Suprapubic skin (tissue), 4 donors: ENCODE measurements at places on chromosomes 11 and 22. TPM values are rescaled to one million over a fixed set of nuclear protein-coding genes. Genes with fewer than 3 reads are reported as not detected.

The SPON1 gene
- total RNA-seq = 10.2 TPM

GRCh38 chr11:68329978-68330699, 17.7 kb downstream of the LRP5 start:
- H3K4me1 ChIP-seq = peaks cover 68% of the 10 kb centered on the region
- peak overlapping the region; percentile 64 for H3K27ac ChIP-seq
- no peaks in the 10 kb centered on the region for H3K27me3 ChIP-seq
- no peak overlapping the region for H3K4me3 ChIP-seq
- H3K36me3 ChIP-seq = no peaks in the 10 kb centered on the region

The ANKK1 gene
- 5.1 TPM for total RNA-seq

- no peak overlapping the region for H3K4me3 ChIP-seq
- peak overlapping the region; percentile 74 for H3K27ac ChIP-seq
- peaks cover 12% of the 10 kb centered on the region for H3K36me3 ChIP-seq
- no peak for DNase-seq
- no peaks in the 10 kb centered on the region for H3K27me3 ChIP-seq
Observed at GRCh38 chr22:31950226-31950625, 5.9 kb downstream of the YWHAH start.

The OR51I1 gene
- not detected for total RNA-seq

The NNMT gene
- 257 TPM for total RNA-seq

DNA sequence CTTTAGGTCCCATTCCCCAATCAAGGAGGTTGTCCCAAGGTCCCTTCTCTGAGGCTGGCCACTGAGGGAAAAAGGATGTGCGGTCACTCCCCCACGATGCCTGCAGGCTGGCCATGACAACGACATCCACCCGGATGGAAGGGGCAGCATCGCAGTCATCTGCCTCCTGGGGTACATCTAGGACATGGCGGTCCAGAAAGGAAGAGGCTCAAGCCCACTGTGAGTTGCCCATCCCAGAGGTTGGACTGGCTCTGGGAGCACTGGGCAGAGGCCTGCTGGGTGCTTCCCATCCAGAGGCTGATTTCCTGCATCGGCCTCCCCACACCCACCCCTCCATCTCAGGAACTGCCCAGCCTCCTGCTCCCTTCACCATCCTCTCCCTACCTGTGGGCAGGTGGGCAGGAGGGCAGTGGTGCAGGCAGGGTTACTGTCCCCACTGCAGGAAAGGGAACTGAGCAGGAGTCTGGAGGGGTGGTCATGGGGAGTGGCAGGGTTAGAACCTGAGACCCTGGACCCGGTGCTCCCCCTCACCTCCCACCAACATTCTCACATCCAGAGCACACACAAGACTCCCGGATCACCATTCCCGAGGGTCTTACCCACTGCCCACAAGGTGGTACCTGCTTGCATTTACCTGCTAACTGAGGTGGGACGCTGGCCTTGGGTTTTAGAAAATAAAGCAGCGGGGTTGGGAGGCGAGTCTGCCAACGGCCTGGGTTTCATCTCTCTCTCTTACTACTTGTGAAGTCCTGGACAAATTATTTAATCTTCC, 4.4 kb downstream of the RCE1 start:
- H3K4me1 ChIP-seq = peaks cover 15% of the 10 kb centered on the region
- H3K27me3 ChIP-seq = no peaks in the 10 kb centered on the region
- peak; percentile 49 for DNase-seq

GRCh38 chr11:18394928-18395734, 768 bp downstream of the LDHA start:
- H3K4me3 ChIP-seq = peak overlapping the region; percentile 70
- H3K27me3 ChIP-seq = no peaks in the 10 kb centered on the region
- H3K4me1 ChIP-seq = peaks cover 44% of the 10 kb centered on the region
- peaks cover 34% of the 10 kb centered on the region for H3K36me3 ChIP-seq

DNA sequence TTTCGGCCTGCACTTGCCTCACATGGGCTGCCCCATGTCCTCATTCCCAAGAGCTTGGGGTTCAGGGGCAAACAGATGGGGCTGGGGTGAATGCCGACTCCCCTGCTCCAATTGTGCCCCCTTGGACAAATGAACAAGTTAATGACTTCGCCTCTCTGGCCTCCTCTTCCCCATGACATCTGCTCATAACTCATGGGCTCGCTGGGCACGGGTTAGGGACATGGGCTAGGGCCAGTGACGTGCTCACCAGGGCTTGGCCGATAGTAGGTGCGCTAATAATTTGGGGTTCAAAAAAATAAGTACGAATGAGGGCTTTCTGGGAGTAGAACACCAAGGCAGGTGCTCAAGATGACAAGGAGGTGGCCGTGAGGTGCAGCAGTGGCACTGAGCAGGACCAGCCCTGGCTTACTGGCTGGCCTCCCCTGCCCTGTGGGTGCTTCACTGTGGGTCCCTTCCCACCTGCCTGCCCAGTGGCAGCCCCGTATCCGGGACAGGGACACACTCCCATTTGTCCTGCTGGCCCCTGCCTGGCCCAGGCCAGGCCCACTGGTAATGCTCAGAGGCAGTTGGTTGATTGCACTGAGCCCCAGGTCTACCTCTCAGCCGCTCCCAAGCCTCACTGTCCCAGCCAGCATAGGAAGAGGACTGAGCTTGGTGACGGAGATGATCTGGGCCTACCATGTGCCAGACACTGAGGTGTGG, 12.3 kb downstream of the CBX6 start:
- H3K27me3 ChIP-seq = no peaks in the 10 kb centered on the region
- H3K4me3 ChIP-seq = no peak overlapping the region
- no peak overlapping the region for H3K27ac ChIP-seq
- no peak for DNase-seq

The CARNS1 gene
- 0.68 TPM for total RNA-seq

The NAALAD2 gene
- total RNA-seq = 0.57 TPM

The CDKN1C gene
- total RNA-seq = 25.5 TPM

The OR9I1 gene
- not detected for total RNA-seq

DNA sequence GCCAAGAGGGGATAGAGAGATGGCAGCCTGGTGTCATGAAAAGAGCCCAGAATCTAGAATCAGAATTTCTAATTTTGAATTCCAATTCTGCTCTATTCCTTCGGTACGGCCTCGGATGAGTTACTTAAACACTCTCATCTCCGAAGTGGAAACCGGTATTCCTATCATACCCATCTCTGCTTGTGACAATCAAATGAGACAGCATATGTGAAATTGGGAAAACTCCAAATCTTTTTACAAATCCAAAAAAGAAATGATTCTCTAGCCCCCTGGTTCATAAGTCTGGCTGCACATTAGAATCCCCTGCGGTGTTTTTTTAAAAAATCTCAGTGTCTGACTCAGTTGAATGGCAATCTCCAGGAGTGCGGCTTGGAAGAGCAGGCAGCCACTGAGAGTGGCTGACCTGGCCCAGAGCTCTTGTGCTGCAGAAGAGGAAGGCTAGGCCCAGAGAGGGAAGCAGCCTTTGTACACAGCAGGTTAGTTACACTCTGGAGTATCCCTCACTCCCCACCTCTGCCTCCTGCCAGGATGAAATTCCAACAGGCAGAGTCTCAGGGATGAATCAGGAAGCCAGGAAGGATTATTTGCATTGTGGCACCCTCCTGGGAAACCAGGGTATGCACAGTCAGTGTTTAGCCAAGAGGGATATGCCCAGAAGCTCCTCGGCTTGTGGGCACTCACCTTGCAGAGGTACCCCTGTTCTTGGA, 93.6 kb upstream of the ISX start:
- H3K27ac ChIP-seq = no peak overlapping the region
- DNase-seq = no peak
- H3K4me1 ChIP-seq = no peaks in the 10 kb centered on the region
- no peaks in the 10 kb centered on the region for H3K36me3 ChIP-seq
- H3K27me3 ChIP-seq = no peaks in the 10 kb centered on the region

The BTBD18 gene
- total RNA-seq = not detected

- H3K36me3 ChIP-seq = peaks cover 68% of the 10 kb centered on the region
- peaks cover 6% of the 10 kb centered on the region for H3K4me1 ChIP-seq
- no peaks in the 10 kb centered on the region for H3K27me3 ChIP-seq
- DNase-seq = peak; percentile 56
Observed at GRCh38 chr22:50439871-50440331, 34.9 kb downstream of the SBF1 start.

DNA sequence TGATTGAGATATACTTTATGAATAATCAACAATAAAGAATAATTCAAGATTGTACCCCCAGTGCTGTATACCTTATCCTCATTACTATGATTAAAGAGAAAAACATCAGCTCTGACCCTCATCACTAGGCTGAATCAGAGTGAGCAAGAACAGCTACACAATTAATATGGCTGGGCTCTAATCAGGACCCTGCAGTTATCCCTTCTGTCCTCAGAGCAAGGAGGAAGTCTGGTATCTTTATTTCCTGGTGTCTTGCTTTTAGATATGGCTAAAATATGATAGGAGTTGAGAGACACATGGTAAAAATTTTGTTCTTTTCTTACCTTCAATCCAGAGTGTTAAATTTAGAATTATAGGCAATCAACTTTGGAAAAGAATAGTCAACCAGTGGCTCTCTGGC, 28.6 kb upstream of the GAB2 start:
- H3K4me1 ChIP-seq = no peaks in the 10 kb centered on the region
- H3K4me3 ChIP-seq = no peak overlapping the region
- no peak for DNase-seq
- H3K27me3 ChIP-seq = no peaks in the 10 kb centered on the region

The MPZL2 gene
- 111 TPM for total RNA-seq

GRCh38 chr11:20933086-20933485, 263.7 kb downstream of the NELL1 start:
- H3K36me3 ChIP-seq = no peaks in the 10 kb centered on the region
- DNase-seq = no peak
- no peaks in the 10 kb centered on the region for H3K27me3 ChIP-seq
- H3K27ac ChIP-seq = no peak overlapping the region

- H3K4me1 ChIP-seq = peaks cover 51% of the 10 kb centered on the region
- H3K27me3 ChIP-seq = no peaks in the 10 kb centered on the region
Observed at GRCh38 chr11:72741429-72741833, 10.8 kb downstream of the ARAP1 start.

GRCh38 chr11:5059391-5059790, at the start of gene OR52E2:
Gene OR52E2 (minus strand): TSS chr11:5059627. CDS start chr11:5059627, 0 bp downstream.
- H3K4me3 ChIP-seq = no peak within 1 kb of the TSS
- H3K4me1 ChIP-seq = no peaks in the 10 kb centered on the region
- no peaks in the 10 kb centered on the region for H3K36me3 ChIP-seq
- H3K27ac ChIP-seq = no peak within 1 kb of the TSS
- DNase-seq = no peak

- peaks cover 14% of the 10 kb centered on the region for H3K4me1 ChIP-seq
- no peaks in the 10 kb centered on the region for H3K27me3 ChIP-seq
- H3K36me3 ChIP-seq = no peaks in the 10 kb centered on the region
- H3K27ac ChIP-seq = no peak overlapping the region
Observed at GRCh38 chr22:29215012-29215860, 9.5 kb downstream of the EMID1 start.

The MMP27 gene
- total RNA-seq = not detected

DNA sequence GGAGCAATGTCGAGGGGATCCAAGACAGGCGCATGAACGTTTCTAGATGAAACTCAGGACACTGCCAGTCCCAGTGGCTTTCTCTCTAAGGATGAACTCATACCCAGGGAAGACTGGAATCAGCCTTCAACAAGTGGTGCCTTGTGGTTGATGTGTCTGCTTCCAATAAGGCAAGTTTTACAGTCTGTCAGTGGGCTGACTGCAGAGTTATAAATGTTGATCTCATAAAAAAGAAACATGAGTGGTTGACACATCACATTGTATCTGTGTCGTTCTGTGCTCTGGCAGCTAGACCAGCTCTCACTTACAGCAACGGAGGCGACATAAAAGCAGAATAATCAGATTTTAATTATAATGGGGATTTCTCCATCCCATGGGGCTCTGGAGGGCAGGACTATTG, 96.7 kb downstream of the SNX19 start:
- peaks cover 5% of the 10 kb centered on the region for H3K4me1 ChIP-seq
- DNase-seq = no peak
- H3K27me3 ChIP-seq = no peaks in the 10 kb centered on the region
- H3K4me3 ChIP-seq = no peak overlapping the region
- no peaks in the 10 kb centered on the region for H3K36me3 ChIP-seq
